Eye (tissue), 1 donor: ENCODE measurements at places on chromosomes 6 and 20.

- DNase-seq, result no peak
Observed at GRCh38 chr6:63245420-63245819, 34.2 kb downstream of the FKBP1C start.

DNA sequence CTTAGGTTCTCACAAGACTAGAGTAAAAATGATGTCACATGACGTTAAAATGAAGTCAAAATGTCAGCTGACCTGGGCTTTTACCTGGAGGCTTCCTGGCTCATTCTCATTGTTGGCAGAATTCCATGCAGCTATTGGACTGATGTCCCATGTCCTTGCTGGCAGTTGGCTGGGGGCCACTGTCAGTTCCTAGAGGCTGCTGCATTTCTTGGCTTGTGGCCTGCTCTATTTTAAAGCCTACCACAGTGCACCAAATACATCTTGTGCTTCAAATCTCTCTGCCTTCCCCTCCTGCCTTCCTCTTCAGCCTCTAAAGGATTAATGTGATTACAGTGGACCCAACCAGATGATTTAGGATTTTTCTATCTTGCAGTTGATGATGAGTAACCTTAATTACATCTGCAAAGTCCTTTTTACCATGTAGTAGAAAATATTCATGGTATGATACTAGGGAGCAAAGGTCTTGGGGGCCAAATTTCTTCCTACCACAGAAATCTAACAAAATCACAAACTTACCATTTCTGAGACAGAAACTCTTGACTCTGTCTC lies 81.9 kb downstream of the FIG4 start:
- no peak for DNase-seq

- no peak for DNase-seq
Observed at GRCh38 chr6:153442096-153442495, 311.0 kb upstream of the RGS17 start.

DNA sequence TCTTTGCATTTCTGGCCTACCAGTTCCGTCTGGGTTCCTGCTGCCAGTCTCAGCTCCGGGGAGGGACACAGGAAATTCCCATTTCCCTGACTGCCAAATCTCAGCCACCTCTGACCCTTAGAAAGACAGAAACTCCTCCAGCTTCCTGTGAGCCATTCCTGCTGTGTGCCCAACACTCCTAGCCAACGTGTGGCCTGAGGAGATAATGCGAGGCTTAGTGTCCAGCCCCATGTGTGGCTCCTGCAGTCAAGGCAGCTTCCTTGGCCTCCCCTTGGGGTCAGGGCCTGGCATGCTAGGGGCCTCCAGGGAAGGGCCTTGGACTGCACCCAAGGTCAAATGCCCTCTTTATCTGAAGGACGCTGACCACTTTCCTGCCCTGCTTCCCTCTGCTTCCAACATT lies 45.1 kb downstream of the MAFB start:
- no peak for DNase-seq

GRCh38 chr6:112626468-112627082 lies 279.4 kb downstream of the RFPL4B start:
- DNase-seq, result no peak

GRCh38 chr6:114740547-114740946 lies 397.7 kb upstream of the HS3ST5 start:
- DNase-seq, result no peak

DNA sequence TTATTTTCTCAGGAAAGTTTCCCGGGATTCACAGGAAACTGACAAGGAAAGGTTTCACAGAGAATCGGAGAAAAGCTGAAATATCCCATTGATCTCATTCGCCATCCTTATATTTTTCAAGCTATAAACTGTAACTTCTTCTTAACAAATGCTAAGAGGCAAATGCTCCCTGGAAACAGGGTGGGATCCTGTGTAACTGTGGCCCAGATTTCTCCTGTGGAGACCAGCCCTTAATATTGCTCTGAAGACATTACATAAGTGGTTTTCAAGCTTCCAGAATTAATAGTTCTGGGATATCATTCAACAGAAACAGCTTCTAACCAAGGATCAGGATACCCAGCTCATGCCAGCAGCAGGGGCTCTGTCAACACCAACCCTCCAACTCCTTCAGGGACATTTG lies 69.2 kb downstream of the THBS2 start:
- DNase-seq, result no peak
